ENCODE measurements at places on chromosomes 4 and X. TPM values are rescaled to one million over a fixed set of nuclear protein-coding genes. Genes with fewer than 3 reads are reported as not detected.

The NUP62CL gene
- polyA plus RNA-seq: 9.1 TPM

The C1QTNF7 gene
- polyA plus RNA-seq: 24.0 TPM

The SPANXN2 gene
- polyA plus RNA-seq: not detected

The TMEM47 gene
- 32.8 TPM for polyA plus RNA-seq

The USP17L19 gene
- not detected for polyA plus RNA-seq

The CHRNA9 gene
- 1.7 TPM for polyA plus RNA-seq

The SMARCA5 gene
- 114 TPM for polyA plus RNA-seq

The GRIA3 gene
- polyA plus RNA-seq: 2.7 TPM

The RPA4 gene
- 0.12 TPM for polyA plus RNA-seq

The LIMCH1 gene
- 108 TPM for polyA plus RNA-seq

The LDB2 gene
- polyA plus RNA-seq: 88.5 TPM

The ZNF41 gene
- 13.1 TPM for polyA plus RNA-seq

The USP26 gene
- not detected for polyA plus RNA-seq

The S100G gene
- polyA plus RNA-seq: not detected

The CFAP99 gene
- polyA plus RNA-seq: 0.85 TPM

The PAGE1 gene
- polyA plus RNA-seq: not detected

The DCLK2 gene
- 11.7 TPM for polyA plus RNA-seq

The VCX3A gene
- polyA plus RNA-seq: not detected

All from renal cortex interstitium (tissue), 15 donors.